ENCODE measurements at places on chromosomes 11 and 22.

DNA sequence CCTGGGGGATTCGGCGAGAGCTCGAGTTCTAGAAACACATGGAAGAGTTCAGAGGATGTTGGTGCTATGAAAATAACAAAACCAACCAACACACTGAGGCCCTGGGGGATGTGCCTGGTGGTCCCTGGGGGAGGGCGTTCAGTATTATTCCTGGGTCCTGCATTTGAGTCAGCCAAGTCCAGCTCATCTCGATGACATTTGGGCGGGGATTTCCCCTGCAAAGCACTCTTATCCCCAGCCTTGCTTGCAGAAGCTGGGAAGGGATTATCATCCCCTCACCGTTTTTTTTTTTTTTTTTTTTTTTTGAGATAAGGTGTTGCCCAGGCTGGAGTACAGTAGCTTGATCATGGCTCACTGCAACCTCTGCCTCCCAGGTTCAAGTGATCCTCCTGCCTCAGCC is 2.1 kb upstream of the SMIM38 start:
- DNase-seq = no peak

DNA sequence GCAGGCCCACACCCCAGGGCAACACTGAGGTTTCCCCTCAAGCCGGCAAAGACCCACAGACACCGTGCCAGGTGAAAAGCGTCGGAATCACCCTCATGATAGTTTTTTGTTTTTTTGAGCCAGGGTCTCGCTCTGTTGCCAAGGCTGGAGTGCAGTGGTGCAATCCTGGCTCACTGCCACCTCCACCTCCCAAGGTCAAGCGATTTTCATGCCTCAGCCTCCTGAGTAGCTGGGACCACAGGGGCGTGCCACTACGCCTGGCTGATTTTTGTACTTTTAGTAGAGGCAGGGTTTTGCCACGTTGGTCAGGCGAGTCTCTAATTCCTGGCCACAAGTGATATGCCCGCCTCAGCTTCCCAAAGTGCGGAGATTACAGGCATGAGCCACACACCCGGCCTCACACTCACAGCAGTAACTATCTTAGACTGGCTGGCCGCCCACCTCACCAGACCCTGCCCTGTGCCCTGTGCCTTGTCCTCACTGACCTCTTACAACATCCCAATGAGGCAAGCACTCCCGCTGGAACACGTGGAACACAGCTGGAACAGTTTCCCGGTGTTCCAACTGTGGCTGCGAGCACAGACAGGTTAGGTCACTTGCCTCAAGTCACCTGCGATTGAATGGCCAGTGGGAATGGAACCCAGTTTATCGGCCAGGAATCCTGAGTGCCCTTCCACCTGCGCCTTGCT is 21.1 kb downstream of the LRRC10B start:
- no peak for DNase-seq

GRCh38 chr11:69461272-69461962 is 20.0 kb upstream of the LINC01488 start:
- DNase-seq = no peak

- DNase-seq = no peak
These were observed 46.4 kb downstream of the TPBGL start for GRCh38 chr11:75286826-75287465.

DNA sequence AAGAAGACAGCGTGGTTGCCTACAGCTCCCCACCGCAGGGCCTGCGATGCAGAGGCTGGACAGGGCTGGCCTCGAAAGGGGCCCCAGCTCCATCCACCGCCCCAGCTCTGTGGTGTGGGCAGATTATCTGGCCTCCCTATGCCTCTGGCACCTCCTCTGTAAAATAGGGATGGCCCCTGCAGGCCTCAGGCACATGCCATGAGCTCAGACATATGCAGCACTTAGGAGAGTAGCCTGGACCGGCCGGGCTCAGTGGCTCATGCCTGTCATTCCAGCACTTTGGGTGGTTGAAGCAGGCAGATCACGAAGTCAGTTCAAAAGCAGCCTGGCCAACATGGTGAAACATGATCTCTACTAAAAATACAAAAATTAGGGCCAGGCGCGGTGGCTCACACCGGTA is 7.4 kb downstream of the APOBEC3D start:
- no peak for DNase-seq

DNA sequence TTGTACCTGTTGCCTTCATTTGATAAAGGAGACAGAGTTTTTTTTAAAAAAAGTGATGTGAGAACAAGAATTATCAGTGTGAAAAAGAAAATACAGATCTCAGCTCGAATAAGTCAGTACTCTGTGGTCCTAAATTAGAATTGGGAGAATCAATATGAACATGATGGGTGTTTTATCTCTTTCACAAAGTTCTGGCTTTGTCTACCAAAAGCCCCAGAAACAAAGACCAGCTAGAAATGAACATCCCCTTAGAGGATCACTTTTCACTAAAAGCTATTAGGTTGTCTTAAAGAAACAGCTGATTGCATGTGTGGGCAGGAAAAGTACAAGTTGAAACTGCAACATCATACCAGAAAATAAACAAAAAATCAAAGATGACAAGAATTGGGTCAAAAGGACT is 8.4 kb upstream of the ST14 start:
- no peak for DNase-seq

All from activated naive CD4-positive, alpha-beta T cell treated with anti-CD3 and anti-CD28 coated beads for 36 hours (primary cell).